HS-5 (cell line): ENCODE measurements at places on chromosomes 1 and 21.

DNA sequence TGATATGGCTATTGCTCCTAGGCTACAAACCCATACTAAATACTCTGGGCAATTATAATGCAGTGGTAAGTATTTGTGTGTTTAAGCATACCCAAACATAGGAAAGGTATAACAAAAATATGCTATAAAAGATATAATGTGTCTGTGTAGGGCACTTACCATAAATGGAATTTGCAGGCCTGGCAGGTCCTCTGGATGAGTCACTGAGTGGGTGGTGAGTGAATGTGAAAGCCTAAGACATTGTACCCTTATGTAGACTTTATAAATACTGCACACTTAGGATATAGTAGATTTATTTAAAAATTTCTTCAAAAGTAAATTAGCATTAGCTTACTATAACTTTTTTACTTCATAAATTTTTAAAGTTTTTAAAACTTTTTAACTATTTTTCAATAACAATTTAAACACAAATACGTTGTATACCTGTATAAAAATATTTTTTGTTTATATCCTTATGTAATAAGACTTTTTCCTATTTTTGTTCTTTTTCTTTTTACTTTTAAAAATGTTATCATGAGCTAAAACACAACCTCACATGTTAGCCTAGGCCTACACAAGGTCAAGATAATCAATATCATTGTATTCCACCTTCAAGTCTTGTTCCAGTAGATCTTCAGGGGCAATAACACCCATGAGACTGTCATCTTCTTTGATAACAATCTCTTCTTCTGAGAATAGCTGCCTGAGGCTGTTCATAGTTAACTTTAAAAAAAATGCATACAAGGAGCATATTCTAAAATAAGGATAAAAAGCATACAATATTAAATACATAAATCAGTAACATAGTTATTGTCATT, 306.3 kb upstream of the RGS18 start:
- DNase-seq = no peak

DNA sequence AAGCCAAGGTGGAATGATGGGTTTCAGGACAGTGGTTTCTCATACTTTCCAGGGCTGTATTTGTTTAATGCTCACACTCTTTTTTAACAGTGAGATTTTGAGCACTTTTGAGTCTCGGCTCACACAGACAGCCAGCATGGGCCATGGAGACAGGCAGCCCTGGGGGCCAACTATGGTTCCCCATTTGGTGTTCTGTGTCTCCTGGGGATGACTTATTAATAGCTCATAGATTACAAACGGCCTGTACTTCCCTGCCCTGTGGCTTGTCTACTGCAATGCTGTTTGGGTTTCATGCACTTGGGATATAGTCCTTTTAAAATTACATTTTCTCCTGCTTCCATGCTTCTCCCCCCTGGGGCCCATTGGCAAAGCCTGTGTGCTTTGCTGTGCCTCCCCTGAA, 178.3 kb downstream of the KCNJ6 start:
- DNase-seq = no peak

DNA sequence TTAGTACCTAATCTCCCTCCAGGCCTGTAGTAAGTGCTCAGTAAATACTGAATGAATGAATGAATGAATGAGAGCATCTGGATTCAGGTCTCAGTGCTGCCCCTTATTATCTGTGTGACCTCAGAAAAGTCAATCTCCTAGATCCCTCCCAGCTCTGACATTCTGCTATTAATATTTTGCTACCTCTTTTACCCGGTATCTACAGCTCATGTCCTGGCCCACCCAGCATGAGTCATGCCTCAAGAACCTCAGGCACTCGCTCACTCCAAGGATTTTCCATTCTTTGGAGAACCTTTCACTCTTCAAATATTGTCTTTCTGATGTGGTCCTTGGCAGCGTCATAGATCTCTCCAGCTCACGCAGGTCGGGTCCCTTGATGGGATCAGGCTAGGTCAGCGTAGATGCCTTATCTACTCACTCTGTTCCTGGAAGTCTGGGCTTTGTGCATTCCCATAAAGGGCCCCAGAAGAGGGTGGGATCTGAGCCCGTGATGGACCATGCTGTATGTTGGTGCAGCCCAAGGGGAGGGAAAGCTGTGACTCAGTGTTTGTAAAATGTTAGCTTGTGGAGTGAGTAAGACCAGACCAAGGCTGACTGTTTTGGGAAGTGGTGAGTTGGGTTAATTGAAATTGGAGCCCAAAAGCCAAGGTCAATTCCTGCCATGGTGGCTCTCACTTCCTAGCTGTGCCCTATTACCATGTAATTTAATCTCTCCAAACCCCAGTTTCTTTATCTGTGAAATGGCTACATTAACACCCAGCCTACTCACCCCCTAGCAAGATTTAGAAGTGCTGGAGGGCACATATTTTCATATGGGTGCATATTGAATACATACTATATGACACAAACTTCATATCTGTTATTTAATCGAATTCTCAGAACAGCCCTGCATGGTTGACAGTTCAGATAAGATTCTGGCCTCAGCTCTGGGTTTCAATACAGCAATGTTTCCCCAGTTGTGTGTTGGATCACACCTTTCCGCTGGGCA, 214.1 kb upstream of the USP24 start:
- peak; percentile 100 for DNase-seq

DNA sequence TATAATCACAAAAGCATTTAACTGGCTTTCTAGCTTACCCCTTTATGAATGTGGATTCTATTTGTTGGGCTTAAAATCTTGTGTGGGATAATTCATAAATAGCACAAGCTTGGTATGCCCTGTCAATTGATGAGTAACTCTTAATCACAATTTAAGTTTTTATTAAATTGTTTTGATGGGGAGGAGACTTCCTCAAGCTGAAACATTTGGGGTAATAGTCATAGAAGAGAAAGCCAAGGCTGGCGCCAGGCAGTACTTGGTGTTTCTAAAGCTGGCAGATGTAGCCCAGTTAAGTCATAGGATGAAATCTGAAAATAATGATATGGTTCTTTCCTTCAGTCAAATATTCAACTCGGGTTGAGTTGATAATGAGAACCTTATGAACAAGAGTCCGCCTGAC, 167.2 kb downstream of the FMN2 start:
- DNase-seq = peak; percentile 93

GRCh38 chr1:225427235-225428067, at the start of gene LBR:
Gene LBR, minus strand, starts transcription at chr1:225428038. Its CDS starts 3,963 bp downstream, at chr1:225424075.
- DNase-seq = no peak

DNA sequence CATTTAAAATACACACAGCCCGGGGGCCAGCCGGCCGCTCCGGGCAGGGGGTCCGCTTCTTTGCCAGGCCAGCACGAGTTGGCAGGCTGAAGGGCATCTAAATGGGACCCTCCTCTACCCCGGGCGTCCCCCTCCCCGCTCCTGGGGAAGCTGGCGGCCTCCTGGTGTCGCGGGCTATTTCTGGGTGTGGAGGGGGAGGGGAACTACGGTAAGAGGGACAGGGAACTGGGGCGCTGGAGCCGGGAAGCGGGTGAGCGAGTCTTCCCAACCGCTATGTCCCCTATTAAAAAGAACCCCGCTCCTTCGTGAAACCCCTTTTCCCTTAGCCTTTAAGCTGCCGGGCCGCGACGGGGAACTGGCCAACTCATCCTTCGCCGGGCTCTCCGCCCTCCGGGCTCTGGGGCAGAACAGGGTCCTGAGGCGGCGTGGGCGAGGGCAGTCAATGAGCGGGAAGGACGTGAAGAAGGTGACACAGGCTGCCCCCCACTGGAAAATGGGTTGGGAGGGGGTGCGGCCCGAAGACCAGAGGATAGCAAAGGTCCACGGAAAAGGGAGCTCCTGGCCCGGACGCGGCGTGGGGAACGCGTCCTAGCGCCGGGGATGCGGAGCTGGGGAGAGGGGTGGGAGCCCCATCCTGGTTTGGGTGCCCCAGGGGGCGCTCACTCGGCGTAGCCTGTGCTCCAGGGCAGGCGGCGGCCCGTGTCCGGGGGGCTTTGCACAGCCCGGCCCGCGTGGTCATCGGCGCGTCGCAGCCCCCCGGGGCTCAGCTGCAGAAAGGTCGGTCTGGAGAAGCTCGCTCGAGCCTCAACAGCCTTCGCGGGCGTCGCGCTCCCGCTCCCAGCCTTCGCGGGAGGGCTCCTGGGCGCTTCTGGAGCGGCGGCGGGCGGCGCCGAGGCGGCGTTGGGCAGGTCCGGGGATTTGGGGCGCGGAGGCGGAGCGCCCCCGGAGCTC, 544 bp downstream of the PPM1J start:
- DNase-seq = no peak

GRCh38 chr1:2979191-2980072, 41.8 kb upstream of the ACTRT2 start:
- DNase-seq = no peak

- DNase-seq = no peak
Measured at GRCh38 chr1:89703469-89703868, 70.5 kb downstream of the LRRC8C start.
